ENCODE measurements at places on chromosomes 7 and 10.

GRCh38 chr10:119516381-119517234 lies 25.9 kb downstream of the RGS10 start:
- peak; percentile 38 for DNase-seq

DNA sequence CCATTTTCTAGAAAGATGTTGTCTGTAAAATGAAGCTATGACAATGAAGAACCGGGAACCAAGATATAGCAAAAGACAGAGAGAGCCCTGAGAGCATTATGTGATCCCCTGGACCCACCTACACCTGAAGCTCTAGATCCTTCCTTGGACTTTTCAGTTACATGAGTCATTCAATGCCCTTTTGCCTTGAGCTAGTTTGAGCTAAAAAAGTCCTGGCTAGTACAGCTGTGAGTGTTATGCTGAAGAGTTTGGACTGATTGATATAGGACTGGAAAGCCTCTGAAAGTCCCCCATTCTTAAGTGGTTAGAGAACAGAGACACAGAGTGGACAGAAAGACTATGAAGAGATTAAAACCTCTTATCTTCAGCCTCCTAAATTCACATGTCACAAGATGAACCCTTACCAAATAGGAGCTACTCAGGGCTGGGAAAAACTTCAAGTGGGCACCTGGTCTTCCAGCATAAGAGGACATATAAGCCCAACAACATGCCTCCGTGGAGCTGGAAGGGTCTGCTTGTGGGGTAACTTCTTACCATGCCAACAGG lies 386.8 kb upstream of the NFE2L3 start:
- no peak for DNase-seq

- DNase-seq: no peak
These were observed 158.3 kb upstream of the PPP2R2D start for GRCh38 chr10:131742500-131742951.

DNA sequence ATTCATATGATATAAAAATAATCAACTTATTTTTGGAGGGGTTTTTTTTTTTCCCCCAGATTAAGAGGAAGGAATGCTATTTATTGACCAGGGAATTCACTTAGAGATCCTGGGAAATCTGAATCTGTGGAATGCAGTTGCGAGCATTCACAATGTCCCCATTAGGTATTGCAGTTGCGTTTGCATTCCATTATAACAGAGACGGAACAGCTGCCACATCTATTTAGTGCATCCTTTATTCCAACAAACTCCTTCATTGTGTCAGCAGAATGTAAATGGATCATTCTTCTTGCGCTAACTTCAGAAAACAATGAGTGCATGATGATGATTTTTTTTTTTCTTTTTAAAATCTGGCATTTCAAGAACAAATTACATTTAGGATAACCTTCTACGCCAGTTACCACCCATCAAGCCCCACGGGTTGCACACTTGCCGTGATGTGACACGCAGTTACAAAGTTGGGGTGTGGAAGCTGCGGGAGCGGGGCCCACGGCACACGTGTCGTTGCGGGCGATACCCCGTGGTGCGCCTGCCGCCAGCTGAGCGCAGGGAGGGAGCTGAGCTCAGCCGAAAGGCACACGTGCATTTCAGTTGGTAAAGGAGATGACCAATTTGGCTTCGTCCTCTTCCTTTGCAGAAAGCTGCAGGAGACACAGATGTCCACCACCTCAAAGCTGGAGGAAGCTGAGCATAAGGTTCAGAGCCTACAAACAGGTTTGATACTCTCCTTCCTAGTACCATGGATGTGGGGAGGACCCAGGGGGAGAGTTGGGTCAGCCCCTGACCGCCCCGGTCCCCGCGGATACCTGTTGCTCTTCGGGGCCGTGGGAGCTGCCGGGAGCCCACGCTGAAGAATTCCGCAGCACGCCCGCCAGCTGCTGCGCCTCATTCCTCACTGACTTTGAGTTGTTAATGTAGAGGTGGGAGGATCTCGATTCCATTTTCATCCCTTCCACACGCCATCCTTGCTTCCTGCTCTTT lies 175.3 kb upstream of the SH2B2 start:
- DNase-seq: no peak

- DNase-seq: no peak
These were observed 30.8 kb downstream of the TM9SF3 start for GRCh38 chr10:96556003-96556402.

DNA sequence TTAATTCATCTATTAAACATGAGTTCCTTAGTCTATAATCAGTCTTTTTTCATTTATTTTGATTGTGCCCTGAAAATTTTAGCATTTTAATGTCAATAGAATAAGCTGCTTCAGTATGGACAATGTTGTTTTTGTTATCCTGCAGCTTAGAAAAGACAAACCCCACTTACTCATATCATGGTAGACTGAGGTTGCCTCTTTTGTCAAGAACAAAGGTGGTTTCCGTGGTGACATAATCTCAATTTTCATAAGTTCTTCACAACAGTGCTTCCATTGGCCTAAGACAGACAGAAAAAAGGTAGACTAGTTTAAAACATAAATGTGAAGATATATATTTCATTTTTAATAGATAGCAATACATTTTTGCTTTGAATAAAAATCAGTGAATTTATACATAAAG lies 69.1 kb downstream of the RTKN2 start:
- no peak for DNase-seq

DNA sequence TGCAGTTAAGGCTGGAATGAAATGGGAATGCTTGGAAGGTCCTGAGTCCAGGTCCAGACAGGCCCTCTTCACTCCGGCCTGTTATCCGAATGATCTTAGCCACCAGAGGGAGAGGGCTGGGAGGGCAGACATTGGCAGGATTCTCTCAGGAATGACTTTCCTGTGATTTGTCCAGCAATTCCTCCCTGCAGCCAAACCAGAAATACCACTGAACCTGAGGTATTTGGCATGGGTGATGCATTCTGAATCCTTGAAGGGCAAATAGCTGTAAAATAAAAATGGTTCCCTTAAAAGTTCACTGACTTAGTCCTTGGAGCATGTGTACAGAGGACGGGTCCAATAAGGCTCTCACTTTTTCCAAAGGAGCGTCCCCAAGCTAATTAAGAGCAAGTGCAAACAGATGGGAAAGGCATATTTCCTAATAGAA lies 77.5 kb upstream of the HABP2 start:
- DNase-seq: no peak

GRCh38 chr10:70726909-70727495 lies 54.7 kb downstream of the ADAMTS14 start:
- no peak for DNase-seq

DNA sequence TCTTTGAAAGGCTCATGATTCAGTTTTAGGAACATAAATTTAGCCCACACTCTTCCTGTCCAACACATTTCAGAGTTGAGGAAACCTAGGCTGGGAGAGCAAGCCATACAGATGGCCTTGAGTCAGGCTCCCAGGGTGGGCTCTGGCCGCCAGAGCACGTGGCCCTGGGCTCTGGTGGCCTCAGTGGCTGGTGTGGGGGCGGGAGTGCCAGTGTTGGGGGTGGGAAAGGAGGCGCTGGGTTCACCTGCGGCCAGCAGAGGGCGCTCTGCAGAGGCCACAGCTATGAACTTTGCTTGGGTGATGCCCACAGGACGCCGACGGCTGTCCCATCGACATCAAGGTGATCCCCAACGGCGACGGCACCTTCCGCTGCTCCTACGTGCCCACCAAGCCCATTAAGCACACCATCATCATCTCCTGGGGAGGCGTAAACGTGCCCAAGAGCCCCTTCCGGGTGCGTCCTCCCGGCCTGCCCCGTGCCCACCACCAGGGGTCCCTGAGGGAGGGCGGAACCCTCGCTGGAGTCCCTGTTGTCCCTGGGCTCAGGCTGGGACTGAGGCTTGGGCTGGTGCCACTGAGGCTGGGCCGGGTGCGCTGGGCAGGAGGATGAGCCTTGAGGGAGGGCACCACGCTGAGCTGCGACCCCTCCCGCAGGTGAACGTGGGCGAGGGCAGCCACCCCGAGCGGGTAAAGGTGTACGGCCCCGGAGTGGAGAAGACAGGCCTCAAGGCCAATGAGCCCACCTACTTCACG lies 11.9 kb downstream of the FLNC start:
- peak; percentile 43 for DNase-seq

DNA sequence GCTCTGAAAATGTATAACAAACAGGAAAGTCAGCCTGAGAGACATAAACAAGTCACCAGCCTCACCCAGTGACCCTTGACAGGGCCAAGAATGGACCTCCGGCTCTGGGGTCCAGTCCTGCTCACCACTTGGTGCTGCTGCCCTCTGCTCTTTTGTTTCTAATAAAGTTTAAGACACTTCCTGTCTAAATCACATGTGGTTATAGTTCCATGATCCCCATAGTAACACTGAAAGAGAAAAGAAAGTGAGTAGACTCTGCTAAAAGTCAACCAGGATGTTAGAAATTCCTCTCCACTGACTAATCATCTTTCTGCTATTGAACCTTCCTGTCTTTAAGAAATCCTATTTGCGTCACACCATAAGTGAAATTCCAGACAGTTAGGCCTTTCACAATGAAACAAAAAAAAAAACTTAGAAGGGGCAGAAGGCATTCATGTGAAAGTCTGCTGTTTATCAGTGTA lies 179.2 kb upstream of the BET1 start:
- no peak for DNase-seq

DNA sequence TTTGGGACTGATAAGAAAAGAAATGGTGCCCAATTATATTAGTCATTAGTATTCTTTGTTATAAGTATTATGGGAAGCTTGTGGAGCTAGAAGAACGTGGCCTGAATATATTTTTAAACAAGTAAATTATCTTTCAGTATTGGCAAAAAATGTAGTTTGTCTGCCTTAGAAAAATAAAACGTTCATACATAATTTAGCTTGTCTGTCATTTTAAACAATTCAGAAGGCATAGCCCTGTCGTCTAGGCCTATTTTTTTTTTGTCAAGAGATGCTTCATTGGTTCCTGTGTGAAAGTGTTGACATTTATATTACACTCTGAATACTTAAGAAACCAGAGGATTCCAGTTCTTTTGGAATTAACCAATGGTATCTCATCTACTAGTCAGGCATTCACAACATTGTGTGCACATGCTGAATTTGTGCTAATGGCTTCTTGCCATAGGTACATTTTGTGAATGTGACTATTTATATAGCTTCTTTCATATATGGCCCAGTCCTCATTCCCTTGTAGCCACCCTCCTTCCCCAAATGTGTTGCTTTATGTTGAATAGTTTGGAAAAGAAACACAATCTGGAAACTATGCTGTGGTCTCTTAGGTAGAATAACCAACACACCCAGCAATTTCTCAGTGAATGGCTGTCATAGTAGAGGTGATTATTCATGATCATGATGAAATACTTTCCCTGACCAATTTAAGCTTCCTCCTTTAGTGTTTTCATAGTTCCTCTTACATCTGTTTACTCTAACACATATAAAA lies 435.8 kb downstream of the EXOC4 start:
- DNase-seq: no peak

- no peak for DNase-seq
These were observed 53.6 kb downstream of the PYROXD2 start for GRCh38 chr10:98361131-98362025.

DNA sequence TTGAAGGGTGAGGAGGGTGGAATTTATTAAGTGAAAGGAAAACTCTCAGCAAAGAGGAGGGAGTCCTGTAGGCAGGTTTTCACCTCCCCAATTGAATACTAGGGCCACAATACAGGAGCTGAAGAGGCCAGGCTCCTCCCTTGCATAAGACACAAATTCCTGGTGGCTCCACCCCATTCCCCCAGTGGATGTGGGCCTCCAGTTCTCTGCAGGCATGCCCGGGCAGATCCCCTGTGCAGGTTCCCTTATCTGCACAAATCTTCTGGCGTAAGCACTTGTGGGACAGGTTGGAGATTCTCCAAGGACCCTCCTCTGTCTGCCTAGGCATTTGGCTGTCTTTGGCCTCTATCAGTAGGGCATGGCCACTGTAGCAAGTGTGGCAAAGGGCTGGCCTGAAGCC lies 847.1 kb upstream of the MBL2 start:
- DNase-seq: no peak

GRCh38 chr10:97138846-97139245 lies 46.9 kb downstream of the SLIT1 start:
- DNase-seq: no peak

GRCh38 chr10:116737627-116738327 lies 4.6 kb downstream of the HSPA12A start:
- no peak for DNase-seq

DNA sequence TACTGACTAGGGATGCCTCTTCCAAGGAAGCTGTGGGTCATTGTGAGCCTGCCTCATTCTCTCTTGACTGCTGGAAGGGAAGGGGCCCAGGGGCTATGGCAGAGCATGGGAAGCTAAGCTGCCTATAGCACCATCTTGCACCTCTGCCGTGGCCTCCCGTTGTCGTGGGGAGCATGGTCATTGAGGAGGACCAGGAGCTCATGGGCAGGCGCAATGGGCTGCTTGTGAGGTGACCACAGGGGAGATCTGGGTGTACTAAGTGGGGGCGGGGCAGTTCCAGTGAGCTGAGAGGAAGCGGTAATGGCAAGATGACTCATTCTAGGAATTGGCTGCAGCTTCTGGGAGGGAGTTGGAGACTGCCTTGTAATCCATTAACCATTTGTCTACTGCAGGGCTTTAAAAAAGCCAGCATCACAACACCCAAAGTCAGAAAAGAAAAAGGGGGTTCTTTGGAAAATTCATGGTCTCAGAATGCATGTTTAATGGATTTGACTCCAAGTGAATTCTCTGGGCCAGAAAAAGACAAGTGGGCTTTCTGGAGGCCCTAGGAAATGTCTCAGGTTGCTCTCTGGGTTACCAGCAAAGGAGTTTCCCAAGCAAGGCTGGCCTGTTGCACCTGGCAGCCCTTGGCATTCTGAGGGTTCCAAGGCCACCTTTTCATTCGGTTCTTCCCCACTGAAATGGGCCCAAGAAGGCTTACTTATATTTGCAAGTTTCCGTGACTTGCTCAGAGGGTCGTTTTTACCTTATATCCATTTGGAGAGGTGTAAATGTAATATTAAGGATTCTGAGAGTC lies 3.6 kb downstream of the DUSP5 start:
- no peak for DNase-seq

DNA sequence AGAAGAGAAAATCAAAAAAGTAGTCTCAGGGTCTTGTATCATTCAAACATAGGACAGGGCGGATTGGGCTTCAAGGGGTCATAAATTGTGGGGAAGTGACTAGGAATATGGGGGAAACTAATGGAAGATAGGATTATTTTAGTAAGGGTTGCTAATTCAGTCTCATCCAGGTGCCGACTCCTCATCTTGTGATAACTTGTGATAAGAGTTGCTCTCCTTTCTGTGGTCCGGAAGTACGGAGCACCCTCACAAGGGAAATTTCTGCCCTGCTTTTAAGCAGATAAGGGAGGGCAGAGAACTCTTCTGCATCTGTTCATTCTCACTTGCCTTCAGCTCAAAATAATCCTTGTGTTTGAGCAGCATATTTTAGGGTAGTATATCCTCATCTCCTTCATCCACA lies 436.4 kb upstream of the LRGUK start:
- DNase-seq: no peak

GRCh38 chr10:124213471-124213870 lies 120.1 kb upstream of the CHST15 start:
- DNase-seq: no peak

GRCh38 chr10:86951184-86951761 lies 6.1 kb downstream of the MMRN2 start:
- DNase-seq: no peak

- no peak for DNase-seq
These were observed 131.4 kb upstream of the MDFIC start for GRCh38 chr7:114790521-114790920.

- no peak for DNase-seq
These were observed 65.7 kb downstream of the MYL10 start for GRCh38 chr7:101563198-101563901.

GRCh38 chr10:60147576-60148265 lies 241.4 kb upstream of the CCDC6 start:
- no peak for DNase-seq

- no peak for DNase-seq
These were observed 128.5 kb downstream of the ANKRD7 start for GRCh38 chr7:118352867-118353453.

GRCh38 chr10:42431095-42431494 lies 207.3 kb downstream of the ZNF33B start:
- no peak for DNase-seq
